NCI-H1930 (cell line): ENCODE measurements at places on chromosomes 3 and 15.

DNA sequence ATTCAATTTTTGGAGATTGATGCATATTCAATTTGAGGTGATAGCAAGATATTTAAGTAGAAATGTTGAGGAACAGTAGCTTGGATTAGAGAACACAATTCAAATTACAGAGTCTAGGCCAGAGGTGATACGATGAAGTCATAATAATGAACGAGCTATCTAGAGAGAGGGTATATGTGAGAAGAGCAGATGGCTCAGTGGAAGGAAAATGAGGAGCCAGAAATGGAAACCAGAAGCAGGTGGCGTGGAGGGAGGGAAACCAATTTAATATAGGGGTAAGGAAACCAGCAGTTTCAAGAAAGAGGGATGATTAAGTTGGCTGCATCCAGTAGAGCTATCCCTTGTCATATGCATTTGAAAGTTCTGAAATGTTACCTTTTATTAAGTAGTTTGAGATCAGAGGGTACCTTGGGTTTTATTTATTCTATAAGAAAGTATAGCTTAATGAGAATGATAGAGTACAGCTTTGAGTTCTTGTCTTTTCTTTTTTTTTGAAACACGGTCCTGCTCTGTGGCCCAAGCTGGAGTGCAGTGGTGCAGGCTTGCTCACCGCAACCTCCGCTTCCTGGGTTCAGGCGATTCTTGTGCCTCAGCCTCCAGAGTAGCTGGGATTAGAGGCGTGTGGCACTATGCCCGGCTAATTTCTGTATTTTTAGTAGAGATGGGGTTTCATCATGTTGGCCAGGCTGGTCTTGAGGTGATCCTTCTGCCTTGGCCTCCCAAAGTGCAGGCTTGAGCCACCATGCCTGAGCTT is 22.1 kb downstream of the NCK1 start:
- DNase-seq = no peak

- no peak for DNase-seq
Observed at GRCh38 chr15:34610354-34610753, 26.9 kb upstream of the GOLGA8B start.

DNA sequence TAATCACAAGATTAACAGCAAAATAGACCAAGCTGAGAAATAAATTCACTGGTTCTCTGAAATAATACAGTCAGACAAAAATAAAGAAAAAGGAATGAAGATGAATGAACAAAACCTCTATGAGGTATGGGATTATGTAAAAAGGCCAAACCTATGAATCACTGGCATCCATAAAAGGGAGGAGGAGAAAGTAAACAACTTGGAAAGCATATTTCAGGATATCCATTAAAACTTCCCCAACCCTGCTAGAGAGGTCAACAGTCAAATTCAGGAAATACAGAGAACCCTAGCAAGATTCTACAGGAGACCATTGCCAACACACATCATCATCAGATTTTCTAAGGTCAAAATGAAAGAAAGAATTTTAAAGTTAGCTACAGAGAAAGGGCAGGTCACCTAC is 649.7 kb upstream of the CBLB start:
- no peak for DNase-seq

- DNase-seq = no peak
Observed at GRCh38 chr3:19155375-19155774, 7.1 kb downstream of the KCNH8 start.

- DNase-seq = no peak
Observed at GRCh38 chr3:60277361-60277800, 973.9 kb downstream of the FHIT start.

DNA sequence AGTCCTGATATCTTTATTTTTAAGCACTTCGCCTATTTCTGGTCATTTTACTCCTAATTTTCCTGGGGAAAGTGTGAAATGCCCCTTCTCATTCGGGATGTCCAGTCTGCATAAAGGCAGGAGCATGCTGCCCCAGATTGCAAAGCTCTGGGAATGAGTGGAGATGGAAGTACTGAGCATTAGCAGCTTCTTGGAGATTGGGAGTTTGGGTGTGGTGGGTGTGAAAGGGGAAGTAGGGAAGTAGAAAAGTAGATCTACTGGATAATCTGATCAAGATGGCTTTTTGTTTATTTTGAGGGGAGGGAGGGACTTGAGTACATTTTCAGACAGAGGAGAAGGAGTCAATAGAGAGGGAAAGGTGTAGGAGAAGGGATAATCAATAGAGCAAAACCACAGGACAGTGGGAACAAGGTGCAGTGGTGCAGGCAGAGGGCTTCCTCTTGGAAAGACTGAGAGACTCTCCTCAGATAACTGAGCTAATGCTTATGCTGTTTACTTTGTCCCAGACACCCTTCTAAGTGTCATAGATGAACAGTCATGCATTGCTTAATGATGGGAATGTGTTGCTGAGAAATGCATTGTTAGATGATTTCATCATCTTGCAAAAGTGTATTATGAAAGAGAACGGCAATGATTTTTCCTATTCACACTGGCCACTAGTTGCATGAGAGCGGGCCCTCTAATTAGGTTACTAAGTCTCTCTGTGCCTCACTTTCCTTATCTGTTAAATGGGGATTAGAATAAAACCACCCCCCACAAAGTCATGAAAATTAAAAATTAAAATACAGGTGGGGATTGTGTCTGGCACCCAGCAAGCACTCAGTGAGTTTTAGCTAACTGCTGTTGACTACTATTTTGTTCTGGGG is 45.5 kb downstream of the PHLDB2 start:
- DNase-seq = no peak

GRCh38 chr15:56537881-56538280 is 72.9 kb upstream of the MNS1 start:
- no peak for DNase-seq
